ENCODE measurements at places on chromosomes 7 and 10. TPM values are rescaled to one million over a fixed set of nuclear protein-coding genes. Genes with fewer than 3 reads are reported as not detected.

DNA sequence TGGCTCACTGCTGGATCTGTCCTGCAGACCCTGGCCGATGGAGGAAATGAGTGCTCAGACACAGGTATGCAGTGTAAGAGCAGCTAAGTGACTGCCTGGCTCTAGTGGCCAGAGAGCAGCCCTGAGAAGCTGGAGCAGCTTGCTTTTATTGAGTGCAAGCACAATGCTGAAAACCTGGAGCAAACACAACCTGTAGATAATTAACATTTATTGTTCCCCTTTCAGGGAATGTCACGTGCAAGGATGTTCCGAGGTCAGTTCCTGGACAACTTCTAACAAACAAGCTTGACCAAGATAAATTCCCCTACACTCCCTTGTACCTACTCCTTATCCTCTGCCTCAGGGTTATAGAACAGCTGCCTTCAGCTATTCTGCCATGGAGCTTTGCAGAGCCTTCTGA, 31.3 kb downstream of the DDC start:
- DNase-seq: no peak

GRCh38 chr10:132388891-132389432, 8.0 kb upstream of the PWWP2B start:
- DNase-seq: no peak

DNA sequence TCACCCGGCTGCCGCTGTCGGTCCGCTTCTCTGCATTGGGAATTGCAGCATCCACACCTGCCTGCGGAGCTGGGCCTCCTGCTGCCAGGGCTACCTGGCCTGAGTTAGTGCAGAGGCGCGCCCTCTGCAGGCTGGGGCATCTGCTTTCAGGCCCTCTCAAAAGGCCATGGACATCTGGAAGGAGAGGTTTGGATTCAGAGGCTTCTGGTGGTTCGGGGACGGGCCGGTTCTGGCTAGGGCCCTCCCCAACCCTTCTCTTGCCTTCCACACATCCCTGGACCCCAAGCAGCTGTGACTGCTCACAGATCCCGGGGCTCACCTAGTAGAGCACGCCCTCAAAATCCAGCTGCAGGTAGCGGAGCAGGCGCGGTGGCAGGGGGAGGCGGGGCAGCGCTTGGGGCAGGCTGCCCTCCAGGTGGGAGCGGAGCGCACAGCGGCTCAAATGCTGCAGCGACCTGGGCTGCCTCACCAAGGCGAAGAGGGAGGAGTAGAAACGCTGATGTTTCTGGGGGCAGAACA, 8.4 kb upstream of the GBX1 start:
- no peak for DNase-seq

DNA sequence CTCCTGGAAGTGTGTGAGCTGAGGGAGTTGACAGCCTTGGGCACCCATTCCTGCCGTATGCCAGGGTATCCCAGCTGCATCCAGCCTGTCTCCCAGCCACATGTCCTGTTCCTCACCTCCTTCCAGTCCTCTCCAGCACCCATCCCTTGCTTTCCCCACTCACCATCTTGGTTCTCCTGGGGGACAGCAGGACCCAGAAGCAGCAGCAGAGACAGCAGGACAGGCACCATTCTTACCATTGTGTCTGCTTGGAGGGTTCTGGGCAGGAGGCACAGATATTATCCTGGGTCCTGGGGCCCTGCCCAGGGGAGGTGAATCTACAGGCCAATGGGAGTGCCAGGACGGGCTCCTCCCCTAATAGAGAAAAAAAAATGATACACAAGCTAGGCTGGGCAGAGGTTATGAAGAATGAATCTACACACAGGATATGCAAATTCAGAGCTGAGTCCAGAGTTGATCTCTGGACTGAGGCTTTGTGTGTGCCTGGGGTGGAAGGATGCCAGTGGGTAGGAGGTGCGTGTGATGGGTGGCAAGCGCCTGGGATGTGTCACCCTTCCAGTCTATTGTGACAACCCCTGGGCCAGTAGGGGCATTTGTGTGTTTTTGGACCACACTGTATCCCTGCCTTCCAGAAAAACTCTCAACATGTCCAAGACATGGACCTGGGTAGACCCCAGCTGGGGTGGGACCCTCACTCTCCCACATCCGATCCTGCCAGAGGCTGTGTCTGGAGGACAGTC, at the start of gene AZGP1:
Gene AZGP1 (minus strand): TSS at position 250 of the 740 bp plus-strand sequence. CDS start 11 bp downstream, at position 239.
- DNase-seq: no peak

DNA sequence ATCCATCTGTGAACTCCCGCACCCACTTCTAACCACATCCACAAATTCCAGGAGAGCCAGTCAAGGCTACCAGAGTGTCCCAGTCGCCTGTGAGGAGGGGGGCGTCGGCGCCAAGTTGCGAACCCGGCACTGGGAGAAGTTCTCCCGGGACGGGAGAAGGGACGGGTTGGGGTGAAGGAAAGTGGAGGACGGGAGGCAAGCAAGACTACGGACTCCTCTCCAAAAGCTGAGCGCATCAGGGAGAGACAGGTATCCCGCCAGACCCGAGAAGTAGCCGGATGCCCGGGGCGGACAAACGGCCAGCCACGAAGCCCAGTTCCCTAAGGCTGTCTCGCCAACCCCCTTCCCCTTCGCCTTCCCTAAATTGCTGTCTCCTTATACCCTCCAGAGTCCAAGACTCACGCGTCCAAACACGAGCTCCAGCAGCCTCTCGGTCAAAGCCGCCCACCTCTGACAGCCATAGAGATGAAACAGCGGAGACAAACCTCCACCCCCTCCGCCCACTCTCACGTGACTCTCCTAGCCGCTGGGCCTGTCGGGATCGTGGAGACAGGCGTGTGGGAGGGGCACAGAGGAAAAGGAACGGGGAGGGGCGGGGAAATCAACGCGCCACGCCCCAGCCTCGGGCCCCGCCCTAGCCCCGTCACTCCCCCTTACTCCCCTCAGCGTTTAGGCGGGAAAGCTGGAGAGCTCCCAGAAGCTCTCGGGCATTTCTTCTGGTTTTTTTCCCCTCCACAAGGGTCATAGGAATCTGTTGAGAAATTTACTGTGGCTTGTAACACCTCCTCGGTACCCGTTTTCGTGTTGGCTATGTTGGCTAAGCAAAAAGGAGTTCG, at the start of gene MICU1:
Gene MICU1 (minus strand): TSS at position 472 of the 836 bp plus-strand sequence. CDS start 59,286 bp downstream, outside the sequence.
- DNase-seq: peak; percentile 86

DNA sequence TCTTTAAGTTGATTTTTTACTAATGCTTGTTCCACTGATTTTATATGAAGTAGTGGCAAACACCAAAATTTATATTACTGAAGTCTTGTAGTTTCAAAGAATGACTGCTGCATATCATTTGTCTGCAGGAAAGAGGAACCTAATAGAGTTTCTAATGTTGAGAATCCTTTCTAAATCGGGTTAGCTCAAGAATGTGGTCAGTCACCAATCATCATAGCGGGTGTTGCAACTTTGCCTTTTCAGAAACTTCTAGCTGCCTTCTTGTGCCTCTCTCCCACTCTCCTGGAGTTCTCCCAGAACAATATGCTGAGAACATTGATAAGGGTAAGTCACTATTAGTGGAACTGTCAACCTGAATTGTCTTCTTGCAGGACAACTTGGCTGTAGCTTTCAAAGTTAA, 524.8 kb upstream of the SORCS1 start:
- DNase-seq: no peak

Gene TBX20
- not detected for total RNA-seq

Gene ZNF138
- total RNA-seq: 21.3 TPM

Gene DNAH11
- 1.6 TPM for total RNA-seq

Gene FGL2
- not detected for total RNA-seq

Gene CALHM3
- 1.3 TPM for total RNA-seq

Gene GPR26
- total RNA-seq: not detected

Gene SUMF2
- total RNA-seq: 89.5 TPM

Gene PRTFDC1
- 35.4 TPM for total RNA-seq

Gene CLRN3
- total RNA-seq: 2.7 TPM

Gene TBATA
- not detected for total RNA-seq

Data from progenitor cell of endocrine pancreas (in vitro differentiated cells).